ENCODE measurements at places on chromosomes 5 and 9.
A peak's percentile ranks its signal among the peaks of the same experiment; 100 is the strongest.

DNA sequence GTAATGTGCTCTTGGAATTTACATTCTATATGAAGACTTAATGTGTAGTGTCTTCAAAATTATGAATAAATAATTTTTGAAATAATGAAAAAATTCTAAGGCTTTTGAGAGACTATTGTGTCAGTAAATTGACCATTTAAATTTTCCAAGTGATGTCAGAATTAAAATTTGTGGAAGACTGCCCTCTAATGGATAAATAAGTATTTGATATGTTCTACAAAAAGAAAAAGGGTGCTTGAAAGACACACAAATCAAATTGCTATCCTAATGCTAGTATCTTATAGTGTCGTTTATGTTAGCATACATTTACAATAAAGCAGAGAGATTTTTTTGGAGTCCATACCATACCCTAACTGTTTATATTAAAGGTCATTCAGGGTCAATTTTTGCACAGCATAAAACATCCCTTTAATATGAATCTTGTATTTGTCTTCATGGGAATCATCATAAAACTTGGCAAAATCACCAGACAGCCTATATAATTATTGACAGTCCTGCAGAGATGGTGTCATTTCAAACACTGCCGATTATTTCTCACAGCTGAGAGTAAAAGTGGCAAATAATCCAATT, 120.8 kb upstream of the SLC27A6 start:
- DNase-seq: no peak

GRCh38 chr9:136686534-136686793, 793 bp downstream of the AGPAT2 start:
- DNase-seq: no peak

- no peak for DNase-seq
Observed at GRCh38 chr5:128237546-128237945, 154.0 kb downstream of the SLC12A2 start.

DNA sequence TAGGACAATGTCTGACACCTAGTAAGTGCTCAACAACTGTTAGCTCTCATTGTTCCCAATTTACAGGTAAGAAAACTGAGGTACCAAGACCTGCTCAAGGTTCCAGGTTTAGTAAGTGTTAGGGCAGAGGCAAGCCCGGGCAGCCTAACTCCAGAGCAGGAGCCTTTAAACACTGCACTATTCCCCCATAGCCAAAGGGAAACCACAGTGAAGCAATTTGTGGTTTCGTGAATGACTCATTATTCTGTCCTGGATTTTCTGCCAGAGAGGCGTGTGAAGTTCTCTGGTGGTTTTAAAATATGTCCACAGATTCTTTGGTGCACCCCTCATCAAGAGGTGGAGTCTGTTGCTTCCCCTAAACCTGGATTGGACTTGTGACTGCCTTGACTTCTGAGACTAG, 1.0 kb upstream of the MCC start:
- DNase-seq: peak; percentile 48

- no peak for DNase-seq
Observed at GRCh38 chr5:66958201-66958979, 238.2 kb downstream of the CD180 start.

GRCh38 chr5:150397782-150398721, 14.7 kb downstream of the CD74 start:
- no peak for DNase-seq

- DNase-seq: no peak
Observed at GRCh38 chr9:108050894-108051293, 561.3 kb upstream of the KLF4 start.

- no peak for DNase-seq
Observed at GRCh38 chr5:74895906-74896305, 29.7 kb upstream of the FAM169A start.

DNA sequence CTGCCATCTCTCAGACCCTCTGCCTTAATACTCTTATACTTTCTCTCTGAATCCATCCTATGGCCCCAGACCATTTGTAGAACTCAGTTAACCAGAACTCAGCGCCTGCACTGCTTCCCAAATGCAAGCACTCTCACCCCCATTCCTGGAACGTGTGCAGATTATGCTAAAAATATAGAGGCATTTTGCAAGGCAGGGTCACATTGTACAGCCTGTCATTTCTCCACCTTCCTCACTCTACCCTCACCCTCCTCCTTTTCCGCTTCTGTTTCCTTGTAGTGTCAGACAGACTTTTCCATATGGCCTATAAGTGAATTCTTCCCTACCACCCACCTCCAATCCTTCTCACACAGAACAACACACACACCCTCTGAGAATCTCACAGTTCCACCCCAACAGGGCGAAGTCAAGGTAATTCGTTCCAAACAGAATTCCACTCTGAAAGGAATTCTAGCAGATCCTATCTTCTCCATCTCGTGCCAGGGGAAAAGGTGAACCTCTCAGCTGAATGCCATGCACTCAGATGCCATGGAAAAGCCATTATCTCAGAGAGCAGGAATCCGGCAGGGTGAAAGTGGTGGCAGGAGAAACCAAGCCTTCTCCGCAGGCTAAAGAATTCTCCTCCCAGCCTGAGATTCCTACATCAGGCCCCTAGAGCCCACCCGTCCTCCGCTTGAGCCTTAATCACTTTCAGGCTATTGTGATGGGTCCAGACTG, 25.3 kb downstream of the GGTA1 start:
- DNase-seq: no peak

DNA sequence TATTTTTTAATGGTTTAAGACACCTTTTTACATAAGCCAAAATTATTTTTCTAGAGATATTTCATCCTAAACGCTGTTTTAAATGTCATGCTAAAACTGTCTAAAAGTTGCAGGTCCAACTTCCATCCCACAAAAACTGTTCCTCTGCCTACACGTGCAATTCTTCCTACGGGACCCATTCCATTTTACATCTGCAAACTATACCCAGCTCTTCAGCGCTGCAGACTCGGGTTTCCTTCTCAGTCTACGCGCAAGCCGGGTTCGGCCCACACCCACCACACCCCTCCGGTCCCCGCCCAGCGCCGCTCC, 8.7 kb downstream of the RANBP6 start:
- no peak for DNase-seq

DNA sequence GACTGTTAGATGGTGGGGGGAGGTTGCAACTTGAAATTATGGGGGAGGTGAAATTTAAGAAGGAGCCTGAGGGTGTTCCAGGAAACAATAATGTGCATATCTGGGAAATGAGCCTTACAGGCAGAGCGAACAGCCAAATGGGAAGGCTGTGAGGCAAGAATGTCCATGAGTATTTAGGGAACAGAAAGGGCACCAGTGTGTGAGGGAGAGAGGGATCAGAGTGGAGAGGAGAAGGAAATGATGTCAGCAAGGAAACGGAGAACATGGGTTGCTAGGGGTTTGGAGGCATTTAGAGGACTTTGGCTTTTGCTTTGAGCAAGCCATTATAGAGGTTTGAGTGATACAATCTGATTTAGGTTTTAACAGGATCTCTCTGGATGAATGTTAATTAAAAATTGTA, 285.4 kb downstream of the TLE4 start:
- no peak for DNase-seq

- no peak for DNase-seq
Observed at GRCh38 chr9:131594906-131595665, 49.8 kb downstream of the PRRT1B start.

DNA sequence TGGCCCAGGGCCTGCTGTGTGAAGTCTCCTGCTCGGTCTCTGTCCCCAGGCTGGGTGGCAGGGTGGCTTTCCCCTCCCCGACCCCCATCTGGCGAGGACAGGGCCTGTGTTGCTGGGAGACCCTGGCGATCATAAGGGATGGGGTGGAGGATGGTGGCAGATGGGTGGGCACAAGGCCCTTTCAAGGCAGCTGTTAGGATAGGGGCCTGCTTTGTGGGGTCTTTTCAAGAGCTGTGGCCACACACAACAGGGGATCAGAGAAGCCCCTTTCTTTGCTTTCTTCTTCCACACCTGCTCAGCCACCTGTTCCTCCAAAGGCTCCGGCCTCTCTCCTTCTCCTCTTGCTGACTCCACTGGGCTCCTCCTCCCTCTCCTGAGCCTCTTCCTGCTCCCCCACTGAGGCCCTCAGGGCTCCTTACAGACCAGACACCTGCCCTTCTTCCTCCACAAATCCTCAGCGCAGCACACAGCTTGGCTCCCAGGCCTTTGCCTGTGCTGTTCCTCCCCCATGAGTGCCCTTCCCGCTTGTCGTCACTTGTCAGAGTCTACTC, 15.0 kb upstream of the NEURL1B start:
- no peak for DNase-seq

DNA sequence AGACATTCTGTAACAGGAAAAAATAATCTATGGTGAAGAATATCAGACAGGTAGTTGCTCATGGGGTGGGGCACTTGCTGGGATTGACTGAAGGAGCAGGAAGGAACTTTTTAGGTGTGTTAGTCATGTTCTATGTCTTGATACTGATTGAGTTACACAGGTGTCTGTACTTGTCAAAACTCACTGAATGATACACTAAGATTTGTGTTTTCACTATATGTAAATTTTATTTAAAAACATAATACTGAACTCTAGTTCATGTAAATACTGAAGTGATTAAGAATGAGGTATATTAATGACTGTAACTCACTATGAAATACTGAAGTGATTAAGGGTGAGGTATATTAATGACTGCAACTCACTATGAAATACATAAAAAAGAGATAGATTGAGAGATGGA, 28.5 kb downstream of the IL6ST start:
- no peak for DNase-seq

DNA sequence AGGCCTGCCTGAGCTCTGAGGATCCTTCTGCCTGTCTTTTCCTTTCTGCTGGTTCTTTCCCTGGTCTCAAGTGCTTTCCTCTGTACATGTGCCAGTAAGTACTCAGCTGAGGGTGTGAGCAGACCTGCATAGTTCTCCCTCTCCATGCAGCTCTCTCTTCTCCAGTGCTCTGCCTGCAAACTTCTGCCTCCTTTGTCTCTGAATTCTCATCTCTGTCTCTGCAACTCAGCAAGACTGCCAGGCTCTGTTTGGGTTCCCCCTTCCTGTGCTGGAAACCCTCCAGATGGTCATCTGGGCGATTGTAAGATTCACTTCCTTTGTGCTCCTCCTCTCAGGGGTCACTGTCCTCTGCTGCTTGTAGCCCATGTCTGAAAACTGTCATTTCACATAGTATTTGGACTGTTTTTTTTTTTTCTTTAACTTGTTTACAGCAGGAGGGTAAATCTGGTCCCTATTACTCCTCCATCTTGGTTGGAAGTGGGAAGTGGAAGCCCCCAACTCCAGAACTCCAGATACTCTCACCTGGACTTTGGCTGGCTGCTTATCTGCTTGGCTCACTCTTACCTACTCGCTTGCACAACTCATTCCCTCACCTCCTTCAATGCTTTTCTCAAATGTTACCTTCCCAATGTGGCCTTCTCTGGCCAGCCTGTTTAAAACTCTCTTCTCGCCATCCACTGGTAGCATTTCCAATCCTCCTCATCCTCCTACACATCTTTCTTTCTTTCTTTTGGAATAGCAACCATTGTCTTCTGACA, 175.3 kb upstream of the TBC1D2 start:
- DNase-seq: no peak

- DNase-seq: no peak
Observed at GRCh38 chr9:89319015-89319905, 960 bp downstream of the SECISBP2 start.

DNA sequence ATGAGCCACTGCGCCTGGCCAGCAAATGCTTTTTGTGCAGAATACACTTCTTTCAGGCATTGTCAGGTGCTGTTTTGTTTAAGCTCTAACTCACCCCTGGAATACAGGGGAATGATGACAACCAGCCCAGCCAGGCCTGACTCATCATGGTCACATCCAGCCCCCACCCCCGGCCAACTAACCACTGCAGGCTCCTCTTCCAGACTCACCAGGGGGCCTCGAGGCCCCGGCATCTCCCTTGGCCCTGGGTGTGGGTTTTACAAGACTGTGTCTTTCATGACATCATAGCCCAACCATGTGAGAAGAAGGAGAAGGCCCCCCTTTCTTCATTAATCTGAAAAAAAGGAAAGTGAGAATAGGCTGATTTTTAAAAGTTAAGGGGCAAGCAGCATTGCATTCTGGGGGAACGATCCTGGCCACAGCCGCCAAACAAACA, 35.5 kb downstream of the OLFML2A start:
- DNase-seq: no peak

- DNase-seq: no peak
Observed at GRCh38 chr5:101062902-101063301, 159.8 kb upstream of the ST8SIA4 start.

DNA sequence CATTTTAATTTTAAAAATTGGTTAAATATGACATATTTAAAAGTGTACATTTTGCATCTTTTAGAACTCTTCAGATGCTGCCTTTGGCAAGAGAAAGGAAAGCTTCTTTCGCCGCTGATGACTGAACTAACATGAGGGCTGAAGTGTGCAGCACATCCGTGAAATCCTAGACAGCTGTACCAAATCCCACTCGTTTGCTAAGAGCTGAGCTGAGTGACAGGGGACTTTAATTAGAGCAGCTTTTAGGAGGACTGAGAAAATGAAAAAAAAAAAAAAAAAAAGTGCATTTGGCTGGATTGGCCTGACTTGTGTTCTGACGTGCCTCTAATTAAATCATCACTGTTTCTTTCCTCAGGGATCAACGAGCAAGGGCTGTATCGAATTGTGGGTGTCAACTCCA, 271.3 kb downstream of the ARHGAP26 start:
- no peak for DNase-seq

DNA sequence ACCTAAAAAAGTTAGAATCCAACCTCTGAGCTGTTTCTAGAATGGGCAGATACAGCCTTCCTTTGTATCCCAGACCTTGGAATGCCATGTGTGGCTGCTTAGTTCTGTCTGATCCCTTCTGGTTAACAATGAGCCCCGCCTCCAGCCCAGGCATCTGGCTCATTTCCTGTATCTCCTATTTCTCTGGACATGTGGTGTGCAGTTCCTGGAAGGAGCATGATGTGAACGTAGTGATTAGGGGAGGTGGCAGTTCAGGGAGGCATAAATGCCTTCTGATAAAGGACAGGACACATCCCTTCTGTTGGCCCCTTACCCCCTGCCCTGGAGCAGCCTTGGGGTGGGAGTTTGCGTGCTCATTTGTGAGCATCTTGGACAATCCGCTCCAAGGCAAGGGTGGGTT, 243.0 kb downstream of the ZSWIM6 start:
- DNase-seq: no peak

GRCh38 chr9:77808751-77809081, 160.6 kb upstream of the GNA14 start:
- no peak for DNase-seq

DNA sequence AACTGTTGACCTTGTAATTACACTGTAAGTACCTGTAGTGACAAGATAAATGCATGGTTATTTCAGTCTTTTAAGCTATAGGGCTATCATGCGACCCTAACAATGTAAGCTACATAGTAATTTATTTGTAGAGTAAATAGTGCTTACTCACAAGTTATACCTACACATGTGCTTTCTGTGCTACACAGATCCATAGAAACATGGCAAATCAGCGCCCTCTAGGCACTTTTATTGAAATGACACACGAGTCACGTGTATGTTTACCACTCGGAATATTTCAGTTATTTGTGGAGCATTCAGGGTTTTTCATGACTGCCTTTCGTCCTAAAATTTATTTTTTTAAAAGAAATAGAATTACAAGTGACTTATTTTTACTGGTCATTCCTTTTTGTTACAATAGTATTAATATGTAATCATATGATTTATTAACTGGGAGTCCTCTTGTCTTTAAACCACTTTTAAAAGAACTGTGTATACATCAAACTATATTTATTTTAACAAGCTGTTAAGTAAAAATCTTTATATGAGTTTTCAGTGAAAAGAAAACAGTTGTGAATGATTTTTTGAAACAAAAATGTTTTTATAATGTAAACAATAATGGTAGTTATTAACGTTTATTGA, 1242.3 kb upstream of the WWC1 start:
- DNase-seq: no peak
